PC-3 (cell line): ENCODE measurements at places on chromosomes 7 and 10. TPM values are rescaled to one million over a fixed set of nuclear protein-coding genes. Genes with fewer than 3 reads are reported as not detected.

GRCh38 chr10:43131256-43131655 is 7.0 kb upstream of the CSGALNACT2 start:
- H3K4me3 ChIP-seq = no peak overlapping the region
- no peak for DNase-seq
- no peaks in the 10 kb centered on the region for H3K36me3 ChIP-seq

DNA sequence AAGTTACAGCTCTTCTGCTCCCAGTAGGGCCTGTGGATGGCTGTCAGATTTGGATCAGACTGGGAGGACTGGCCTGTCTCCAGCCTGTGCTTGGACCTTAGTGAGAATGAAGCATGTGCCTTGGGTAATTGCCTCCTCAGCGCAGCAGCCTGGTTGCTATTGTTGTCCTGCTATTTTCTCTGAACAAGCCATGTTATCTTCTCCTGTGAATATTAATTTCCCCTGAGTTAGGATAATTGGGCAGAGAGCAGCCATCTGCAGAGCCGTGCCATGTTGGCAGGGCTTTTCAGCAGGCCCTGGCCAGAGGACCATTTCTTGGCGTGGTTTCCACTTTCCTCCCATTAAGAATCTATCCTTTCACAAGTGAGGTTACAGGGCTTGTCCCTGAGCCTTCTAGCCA is 497.3 kb downstream of the SORCS3 start:
- H3K27ac ChIP-seq = no peak overlapping the region
- H3K4me3 ChIP-seq = no peak overlapping the region
- no peaks in the 10 kb centered on the region for H3K36me3 ChIP-seq
- no peaks in the 10 kb centered on the region for H3K4me1 ChIP-seq
- no peaks in the 10 kb centered on the region for H3K27me3 ChIP-seq

DNA sequence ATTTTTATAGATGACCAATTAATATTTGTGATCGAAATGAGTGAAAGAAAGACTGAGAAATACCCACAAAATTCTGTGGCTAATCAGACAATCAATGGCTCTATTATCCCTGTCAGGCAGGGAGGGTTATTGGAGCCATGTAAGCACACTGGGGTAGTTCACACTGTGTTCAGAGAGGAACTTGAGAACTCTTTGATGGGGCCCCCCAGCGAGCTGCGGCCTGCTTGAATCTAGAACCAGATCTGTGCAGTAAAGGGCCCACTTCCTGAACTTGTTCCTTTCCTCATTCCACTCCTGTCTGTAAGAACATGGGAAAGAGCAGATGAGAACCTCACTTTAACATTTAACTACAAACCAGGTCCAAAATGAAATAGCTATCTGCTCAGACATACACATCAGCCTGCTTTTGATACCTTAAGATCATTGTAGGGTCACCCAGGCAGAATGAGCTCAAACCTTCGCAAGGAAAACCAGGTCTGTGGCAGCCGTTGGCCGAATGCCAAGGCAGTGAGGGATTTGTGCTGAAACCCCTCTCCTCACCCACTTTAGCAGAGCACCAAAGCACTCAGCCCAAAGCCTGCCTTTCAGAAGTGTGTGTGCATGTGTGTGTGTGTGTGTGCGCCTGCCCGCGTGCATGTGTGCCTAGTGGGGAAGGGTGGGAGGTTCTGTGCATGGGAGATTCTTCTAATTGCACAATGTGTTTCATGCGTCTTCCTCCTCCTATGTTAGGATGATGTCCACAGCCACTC is 365.6 kb upstream of the MGMT start:
- DNase-seq = no peak
- H3K36me3 ChIP-seq = no peaks in the 10 kb centered on the region
- H3K4me3 ChIP-seq = no peak overlapping the region
- no peaks in the 10 kb centered on the region for H3K4me1 ChIP-seq
- no peaks in the 10 kb centered on the region for H3K27me3 ChIP-seq

Gene NDUFA5
- 42.7 and 46.9 TPM in 2 replicates for total RNA-seq

GRCh38 chr7:154338701-154339506 is 286.7 kb downstream of the DPP6 start:
- no peak overlapping the region for H3K4me3 ChIP-seq
- H3K27ac ChIP-seq = no peak overlapping the region
- H3K27me3 ChIP-seq = 0 out of 2 replicates have a peak, but pooled peaks cover 5% of the 10 kb centered on the region
- no peaks in the 10 kb centered on the region for H3K36me3 ChIP-seq
- DNase-seq = no peak

GRCh38 chr7:20744954-20745446 is 41.7 kb downstream of the SP8 start:
- DNase-seq = peak; percentile 55
- no peaks in the 10 kb centered on the region for H3K36me3 ChIP-seq
- H3K27me3 ChIP-seq = peaks cover 31% of the 10 kb centered on the region
- no peak overlapping the region for H3K27ac ChIP-seq
- H3K4me1 ChIP-seq = no peaks in the 10 kb centered on the region
